ENCODE measurements at places on chromosomes 1 and 21.

DNA sequence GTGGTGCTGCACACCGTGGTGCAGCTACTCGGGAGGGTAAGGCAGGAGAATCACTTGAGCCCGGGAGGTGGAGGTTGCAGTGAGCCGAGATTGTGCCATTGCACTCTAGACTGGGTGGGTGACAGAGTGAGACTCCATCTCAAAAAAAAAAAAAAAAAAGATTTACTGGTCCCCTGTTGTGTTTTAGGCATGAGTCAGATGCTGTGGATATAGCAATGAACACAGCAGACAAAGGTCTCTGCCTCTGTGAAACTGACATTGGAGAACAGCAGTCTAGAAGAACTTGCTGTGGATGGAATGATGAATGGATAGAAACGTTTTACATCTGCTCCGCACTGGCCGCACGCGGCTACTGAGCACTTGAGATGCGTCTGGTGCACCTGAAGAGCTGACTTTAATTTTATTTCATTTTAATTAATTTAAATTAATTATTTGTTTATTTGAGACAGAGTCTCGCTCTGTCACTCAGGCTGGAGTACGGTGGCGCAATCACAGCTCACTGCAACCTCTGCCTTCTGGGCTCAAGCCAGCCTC, 24.5 kb upstream of the EPHA2 start:
- DNase-seq: no peak

- no peak for DNase-seq
Observed at GRCh38 chr1:170806961-170807360, 128.4 kb upstream of the MROH9 start.

DNA sequence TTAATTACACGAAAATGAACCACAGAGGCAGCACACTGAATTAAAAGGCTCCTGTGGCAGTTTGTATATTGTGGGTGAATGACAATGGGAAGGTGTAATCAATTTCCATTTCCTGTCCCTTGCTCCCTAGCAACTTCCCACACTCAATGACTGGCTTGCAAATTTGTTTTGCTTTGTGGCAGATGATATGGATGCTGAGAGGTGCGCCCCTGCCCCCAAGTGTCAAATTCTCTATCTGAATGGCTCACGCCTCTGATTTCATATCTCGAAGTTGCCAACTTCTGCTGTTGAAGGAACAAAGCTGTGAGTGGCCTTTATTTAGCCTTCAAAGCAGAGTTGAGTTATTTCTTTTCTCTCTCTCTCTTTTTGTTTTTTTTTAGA, 86.0 kb downstream of the FOXD2 start:
- DNase-seq: no peak

DNA sequence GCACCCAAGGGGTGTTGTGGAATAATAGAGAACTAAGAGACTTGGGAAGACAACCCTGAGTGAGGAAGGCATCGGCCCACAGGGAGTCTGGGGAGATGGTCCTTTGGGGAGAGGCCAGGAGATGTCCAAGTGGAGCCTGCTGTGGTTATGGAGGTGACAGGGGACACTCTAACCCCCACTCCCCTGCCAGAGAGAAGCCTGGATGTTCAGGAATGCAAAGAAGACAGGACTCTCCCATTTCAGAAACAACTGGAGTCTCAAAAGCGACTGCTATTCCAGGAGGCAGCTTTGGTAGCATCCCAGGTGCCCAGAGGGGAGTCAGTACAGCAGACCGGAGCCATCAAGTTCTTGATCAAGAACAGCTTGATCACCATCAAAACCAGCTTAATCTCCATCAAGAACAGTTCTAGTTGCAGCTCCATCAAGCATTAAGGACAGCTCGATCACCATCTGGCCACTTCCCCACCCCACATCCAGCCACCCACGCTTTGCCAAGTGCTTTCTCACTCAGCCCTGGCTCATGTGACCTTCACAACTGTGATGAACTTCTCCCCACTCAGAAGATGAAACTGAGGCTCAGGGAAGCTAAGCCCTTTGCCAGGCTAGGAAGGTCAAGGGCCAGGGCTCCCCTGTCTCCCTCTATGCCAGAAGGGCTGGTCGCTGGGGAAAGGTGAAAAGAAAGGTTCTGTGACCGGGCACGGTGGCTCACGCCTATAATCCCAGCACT, 743 bp downstream of the CD52 start:
- DNase-seq: no peak

DNA sequence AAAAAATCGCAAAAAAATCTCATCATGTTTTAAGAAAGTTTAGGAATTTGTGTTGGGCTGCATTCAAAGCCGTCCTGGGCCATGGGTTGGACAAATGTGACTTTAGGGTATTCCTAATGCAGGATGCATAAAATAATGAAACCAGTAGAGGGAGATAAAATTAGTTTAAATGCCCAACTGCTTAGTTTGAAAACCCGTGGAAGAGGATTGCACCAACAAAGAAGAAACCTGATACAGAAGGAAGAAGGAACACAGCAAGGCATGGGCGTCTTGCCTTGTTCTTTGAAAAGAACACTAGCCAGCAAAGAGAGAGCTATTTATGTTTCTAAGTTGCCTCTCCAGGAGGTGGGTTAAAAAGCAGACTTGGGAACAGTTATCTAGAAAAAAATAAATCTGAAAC, 37.9 kb downstream of the WDR3 start:
- no peak for DNase-seq

GRCh38 chr1:35575416-35575958, 2.4 kb downstream of the TFAP2E start:
- no peak for DNase-seq

GRCh38 chr1:119829625-119830024, 18.4 kb upstream of the REG4 start:
- DNase-seq: no peak

All from CD4-positive, alpha-beta memory T cell (primary cell).